Caco-2 (cell line): ENCODE measurements at places on chromosomes 7 and 10. TPM values are rescaled to one million over a fixed set of nuclear protein-coding genes. Genes with fewer than 3 reads are reported as not detected.

Gene HPSE2
- total RNA-seq: not detected in 2 replicates

Gene SUN3
- not detected in 2 replicates for total RNA-seq

Gene PRLHR
- not detected in 2 replicates for total RNA-seq

Gene ARMS2
- total RNA-seq: not detected in 2 replicates

- DNase-seq: no peak
Measured at GRCh38 chr7:1242256-1242605, 9.6 kb downstream of the UNCX start.

GRCh38 chr10:18261063-18261610 lies 120.9 kb downstream of the CACNB2 start:
- DNase-seq: no peak

- DNase-seq: no peak
Measured at GRCh38 chr10:48502791-48503190, 102.1 kb downstream of the ARHGAP22 start.

- DNase-seq: no peak
Measured at GRCh38 chr10:90399782-90400181, 458.1 kb downstream of the HTR7 start.

DNA sequence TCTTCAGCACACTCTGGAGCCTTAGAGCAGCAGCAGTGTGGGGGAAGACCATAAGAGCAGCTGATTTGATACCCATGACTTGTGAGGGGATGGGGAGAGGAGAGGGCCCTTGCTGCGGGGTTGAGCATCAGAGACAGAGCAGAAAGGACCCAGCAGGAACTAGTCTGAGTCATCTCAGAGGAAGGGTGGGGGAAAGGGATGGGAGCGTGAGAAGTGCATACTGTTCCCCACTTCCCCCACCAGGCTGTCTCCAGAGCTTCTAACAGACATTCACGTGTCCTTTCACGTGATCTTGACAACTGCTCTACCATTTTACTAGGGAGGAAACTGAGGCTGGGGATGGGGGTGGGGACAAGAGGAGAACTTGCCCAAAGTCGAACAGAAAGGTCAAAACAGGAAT lies 38.7 kb downstream of the FAM241B start:
- DNase-seq: no peak

DNA sequence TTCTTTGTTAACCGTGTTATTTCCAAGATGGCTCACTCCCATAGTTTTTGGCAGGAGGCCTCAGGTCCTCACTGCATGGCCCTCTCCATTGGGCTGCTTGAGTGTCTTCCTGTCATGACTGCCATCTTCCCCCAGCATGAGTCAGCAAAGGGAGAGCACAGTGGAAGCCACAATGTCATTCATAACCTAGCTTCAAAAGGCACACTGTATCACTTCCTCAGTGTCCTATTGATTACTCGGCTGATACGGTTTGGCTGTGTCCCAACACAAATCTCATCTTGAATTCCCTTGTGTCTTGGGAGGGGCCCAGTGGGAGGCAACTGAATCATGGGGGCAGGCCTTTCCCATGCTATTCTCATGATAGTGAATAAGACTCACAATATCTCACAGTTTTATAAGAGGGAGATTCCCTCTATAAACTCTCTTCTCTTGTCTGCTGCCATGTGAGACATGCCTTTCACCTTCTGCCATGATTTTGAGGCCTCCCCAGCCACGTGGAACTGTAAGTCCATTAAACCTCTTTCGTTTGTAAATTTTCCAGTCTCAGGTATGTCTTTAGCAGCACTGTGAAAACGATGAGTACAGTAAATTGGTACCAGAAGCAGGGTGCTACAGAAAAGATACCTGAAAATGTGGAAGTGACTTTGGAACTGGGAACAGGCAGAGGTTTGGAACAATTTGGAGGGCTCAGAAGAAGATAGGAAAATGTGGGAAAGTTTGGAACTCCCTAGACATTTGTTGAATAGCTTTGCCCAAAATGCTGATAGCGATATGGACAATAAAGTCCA lies 106.5 kb downstream of the PRLHR start:
- DNase-seq: no peak

GRCh38 chr7:2245883-2246675 lies 4.1 kb downstream of the NUDT1 start:
- no peak for DNase-seq

DNA sequence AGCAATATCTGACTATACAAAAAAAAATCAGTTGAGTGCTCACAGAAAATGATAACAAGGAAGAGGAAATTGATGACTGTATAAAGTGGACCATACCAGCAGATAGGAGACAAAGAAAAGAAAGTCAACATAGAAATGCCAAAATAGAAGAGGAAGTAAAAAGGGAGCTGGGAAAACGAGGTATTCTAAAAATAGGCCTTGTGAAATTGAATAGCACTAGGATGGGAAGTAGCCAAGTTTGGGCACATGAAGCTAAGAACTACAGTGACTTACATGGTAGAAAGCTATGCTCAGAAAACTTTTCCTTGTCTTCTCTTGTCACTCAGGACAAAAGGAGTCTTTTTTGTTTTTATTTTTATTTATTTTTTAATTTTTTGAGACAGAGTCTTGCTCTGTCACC lies 76.2 kb upstream of the APBB1IP start:
- DNase-seq: no peak

GRCh38 chr7:87152897-87153641 lies 816 bp downstream of the DMTF1 start:
- peak; percentile 32 for DNase-seq

- peak; percentile 73 for DNase-seq
Measured at GRCh38 chr7:50733552-50733951, 49.1 kb downstream of the GRB10 start.

- no peak for DNase-seq
Measured at GRCh38 chr7:5692845-5693278, 88.6 kb downstream of the RNF216 start.

- DNase-seq: no peak
Measured at GRCh38 chr7:101094791-101095375, 9.6 kb downstream of the TRIM56 start.

DNA sequence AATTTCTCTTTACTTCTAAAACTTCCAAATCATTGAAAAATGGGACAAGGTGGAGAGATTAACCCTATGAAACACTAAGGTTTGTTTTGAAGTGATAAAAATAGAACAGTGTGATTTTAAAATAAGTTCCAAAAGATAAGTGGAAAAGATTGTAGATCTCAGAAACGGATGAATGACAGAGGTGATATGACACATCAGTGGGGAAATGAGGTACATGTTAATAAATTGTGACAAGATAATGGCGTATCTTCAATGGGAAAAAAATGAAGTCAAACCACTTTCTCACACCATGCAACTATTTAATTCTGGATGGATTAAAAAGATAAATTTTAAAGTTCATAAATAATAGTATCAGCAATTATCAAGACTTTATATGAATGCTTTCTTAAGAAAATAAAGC lies 159.7 kb upstream of the VWC2 start:
- DNase-seq: no peak
